Nucleus accumbens (tissue), 56 donors: ENCODE measurements at places on chromosomes 7 and 10.

DNA sequence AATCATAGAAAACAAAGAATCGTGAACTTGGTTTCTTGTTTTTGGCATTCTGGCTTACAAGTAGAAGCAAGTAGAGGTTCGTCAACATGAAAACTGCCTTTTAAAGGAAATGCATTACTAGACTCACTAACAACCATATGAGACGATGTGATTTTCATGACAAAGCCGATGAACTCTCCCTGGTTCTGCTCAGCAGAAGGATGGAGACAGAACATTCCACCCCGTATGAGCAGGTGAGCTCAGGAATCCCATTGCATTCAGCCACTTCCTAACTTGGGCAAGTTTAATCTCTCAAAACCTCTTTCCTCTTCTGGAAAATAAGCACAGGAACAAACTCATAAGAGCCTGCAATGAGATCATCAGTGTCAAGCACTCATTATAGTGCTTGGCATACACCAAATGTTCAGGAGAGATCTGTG, 57.4 kb upstream of the SVIL start:
- no peak for DNase-seq

DNA sequence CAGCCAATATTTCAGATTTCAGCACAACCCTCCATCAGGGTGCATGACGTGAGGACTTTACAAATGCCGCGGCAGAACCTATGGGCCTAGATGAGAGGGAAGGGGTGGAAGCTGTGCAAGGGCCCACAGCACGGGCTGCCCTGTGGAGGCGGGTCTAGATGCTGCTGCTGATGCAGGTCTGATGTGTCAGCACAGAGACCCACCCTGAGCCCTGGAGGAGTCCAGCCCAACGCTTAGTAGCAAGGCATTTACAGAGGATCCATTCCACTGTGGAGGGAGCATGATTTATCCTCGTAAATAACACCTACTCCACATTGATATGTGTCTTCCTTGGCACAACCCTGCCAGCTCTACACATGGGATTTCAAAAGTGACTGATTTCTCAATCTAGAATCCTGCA, 48.5 kb downstream of the MYL10 start:
- no peak for DNase-seq

- DNase-seq = no peak
Observed at GRCh38 chr7:127911968-127912511, 119.2 kb downstream of the LRRC4 start.

DNA sequence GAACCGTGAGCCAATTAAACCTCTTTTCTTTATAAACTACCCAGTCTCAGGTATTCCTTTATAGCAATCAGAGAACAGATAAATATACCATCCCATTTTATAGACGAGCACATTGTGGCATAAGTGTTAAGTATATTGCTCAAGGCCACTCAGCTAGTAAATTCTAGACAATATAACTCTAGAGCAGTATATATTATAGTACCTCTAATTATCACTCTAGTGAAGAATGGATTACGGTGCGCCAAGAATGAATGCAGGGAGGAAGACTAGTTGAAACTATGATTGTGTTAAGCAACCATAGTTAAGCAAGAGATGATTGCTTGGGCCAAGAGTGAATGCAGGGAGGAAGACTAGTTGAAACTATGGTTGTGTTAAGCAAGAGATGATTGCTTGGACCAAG, 60.9 kb downstream of the BRAF start:
- DNase-seq = no peak

- DNase-seq = no peak
Observed at GRCh38 chr7:91570560-91570959, 306.3 kb downstream of the FZD1 start.

DNA sequence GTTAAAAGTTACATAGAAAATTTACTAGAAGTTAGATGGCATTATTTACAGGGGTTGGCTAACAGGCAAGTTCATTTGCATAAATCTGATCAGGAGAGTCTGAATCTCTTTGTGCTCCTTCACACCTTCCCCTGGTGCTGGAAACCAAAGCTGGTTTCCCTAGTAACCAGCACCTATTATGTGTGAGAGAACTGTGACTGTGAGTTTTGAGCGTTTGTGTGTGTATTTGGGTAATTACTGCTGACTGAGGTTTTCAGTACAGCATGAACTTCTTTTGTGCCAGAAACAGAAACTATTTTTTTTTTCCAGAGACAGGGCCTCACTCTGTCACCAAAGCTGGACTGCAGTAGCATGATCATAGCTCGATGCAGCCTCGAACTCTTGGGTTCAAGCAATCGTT, 10.3 kb upstream of the IFIT1B start:
- no peak for DNase-seq

DNA sequence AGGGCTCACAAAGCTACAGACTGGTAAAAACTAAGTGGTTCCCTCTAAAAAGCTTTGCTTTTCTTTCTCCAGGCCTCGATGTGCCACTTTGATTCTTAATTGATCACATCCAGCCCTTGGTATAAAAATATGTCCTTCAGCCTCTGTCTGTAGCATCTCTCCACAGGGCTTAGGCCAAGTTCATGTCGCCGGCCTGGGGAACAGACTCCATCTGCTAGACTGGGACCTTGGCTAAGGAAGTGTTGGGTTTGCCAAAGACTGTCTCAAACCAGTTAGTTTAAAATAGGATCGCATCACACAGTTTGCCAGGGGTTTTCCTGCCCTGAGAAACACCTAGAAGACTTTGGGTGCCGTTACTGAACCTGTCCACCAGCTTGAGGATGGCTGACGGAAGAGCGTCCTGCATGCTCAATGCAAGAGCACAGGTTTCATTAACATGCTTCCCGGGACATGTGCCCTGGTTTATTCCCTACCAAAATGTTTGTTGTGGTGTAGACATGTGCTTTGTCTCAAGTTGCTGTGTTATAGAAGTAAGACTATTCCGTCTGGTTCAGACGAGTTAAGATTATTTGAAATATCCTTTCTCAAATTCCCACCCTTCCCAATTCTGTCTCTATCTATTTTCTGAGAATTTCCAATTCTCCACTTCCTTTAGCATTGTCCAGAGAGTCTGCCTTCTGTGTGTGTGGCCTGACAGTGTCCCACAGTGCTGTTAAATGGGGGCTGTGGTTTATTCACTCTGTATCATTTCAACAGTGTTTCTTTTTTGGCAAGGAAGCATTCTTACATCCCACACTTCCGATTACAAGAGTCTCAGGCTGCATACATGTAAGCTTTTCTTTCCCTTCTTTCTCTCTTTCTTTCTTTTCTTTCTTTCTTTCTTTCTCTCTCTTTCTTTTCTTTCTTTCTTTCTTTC, 334.7 kb downstream of the INHBA start:
- DNase-seq = no peak

DNA sequence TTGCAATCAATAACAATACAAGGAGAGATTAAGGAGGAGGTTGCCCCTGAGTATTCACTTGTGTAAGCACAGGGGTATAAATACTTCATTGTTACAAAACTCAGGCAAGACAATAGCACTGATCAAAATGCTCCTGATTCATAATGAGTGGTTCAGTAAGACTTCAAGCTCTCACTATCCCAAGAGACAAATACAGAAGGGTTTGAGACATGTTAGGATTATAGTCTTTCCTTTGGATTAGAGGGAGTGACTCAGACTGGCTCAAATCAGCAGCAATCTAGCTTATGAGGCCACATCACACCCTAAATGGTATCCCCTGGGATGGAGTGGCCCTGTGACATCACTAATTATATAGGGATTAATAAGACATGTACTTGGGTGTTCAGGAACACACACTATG, 167.2 kb upstream of the HGF start:
- DNase-seq = no peak

DNA sequence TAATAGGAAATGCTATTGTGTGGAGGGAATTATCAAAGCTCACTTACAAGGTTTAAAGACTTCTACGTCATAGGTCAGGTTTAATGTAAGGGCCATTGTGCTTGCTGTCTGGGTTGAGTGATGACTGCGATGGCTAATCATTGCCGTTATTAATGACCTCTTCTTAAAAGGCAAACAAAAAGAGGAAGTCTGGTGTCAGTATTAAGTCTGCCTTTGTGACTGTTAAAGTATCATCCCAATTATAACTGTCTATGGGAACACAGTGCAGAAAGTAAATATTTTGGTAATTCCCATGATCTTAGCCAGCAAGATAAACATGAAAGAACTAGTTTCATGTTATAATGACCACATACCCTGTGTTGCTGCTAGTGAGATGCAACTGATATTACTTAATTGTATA, 382.4 kb downstream of the BBS9 start:
- no peak for DNase-seq

DNA sequence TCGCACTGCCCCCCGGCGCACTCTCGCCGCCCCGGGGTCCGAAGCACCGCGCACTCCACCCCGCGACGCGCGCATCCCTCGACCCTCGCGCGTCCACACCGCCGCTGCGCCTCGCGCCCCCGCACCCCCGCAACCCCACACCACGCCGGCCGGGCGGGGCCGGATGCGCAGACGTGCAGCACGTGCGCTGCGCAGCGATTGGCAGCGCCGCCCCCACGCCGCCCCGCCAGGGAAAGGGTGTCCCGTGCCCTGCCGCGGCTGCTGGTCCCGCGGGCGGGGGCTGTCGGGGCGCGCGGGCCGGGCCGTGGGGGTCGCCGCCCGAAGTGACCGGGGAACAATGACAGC, 53.7 kb upstream of the KDM7A start:
- DNase-seq = no peak

DNA sequence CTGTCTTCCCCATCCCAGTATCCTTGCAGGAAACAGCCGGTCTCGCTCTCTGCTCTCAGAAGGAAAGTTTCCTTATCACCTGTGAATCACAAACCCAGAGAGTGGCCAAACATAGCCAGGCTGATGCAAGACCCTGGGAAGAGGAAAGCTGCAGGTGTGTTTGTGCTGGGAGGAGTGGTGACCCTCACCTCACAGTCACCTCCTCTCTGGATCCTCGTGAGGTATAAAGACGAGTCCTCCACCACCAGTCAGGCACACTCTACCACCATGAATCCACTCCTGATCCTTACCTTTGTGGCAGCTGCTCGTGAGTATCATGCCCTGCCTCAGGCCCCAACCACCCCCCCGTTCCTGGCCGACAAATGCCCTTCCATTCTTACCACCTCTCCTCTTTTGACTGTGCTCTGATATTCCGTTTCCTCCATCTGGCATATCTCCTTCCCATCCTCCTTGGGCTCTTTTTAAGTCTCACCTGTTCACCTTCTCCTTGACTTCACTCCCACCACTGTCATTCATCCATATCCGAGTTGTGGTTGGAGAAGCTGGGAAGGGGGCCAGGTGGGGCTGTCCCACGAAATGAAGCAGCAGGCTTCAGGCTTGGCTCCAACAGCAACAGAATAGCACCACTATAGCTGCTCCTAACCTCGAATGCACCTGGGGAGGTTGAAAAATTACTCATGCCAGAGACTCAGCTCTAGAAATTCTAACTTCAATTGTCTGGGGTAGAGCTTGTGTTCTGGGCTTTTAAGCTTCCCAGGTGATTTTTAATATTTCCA, at the start of gene PRSS1:
Gene PRSS1, plus strand, starts transcription at position 255 of the 776 bp plus-strand sequence. Its CDS starts 13 bp downstream, at position 268.
- no peak for DNase-seq

DNA sequence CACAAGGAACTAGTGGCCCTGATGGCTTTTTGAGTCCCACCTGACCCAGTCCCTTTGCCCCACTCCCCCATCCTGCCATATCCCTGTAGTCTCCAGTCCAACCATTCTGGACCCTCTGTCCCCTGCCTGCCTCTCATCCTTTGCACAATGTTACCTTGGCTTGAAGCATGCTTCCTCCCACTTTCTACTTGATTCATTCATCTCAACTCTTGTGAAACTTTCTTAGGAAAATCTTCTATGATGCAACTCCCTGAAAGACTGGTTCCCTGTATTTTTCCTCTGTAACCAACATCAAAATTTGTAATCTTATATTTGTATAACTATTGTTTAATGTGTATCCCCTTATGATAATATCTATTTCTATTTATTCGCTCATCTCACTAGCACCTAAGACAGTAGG, 151.5 kb downstream of the LRRTM3 start:
- DNase-seq = no peak

GRCh38 chr7:17033245-17033644, 151.5 kb upstream of the AGR3 start:
- DNase-seq = no peak

GRCh38 chr7:24574386-24574785, 1.1 kb downstream of the PALS2 start:
- DNase-seq = no peak

DNA sequence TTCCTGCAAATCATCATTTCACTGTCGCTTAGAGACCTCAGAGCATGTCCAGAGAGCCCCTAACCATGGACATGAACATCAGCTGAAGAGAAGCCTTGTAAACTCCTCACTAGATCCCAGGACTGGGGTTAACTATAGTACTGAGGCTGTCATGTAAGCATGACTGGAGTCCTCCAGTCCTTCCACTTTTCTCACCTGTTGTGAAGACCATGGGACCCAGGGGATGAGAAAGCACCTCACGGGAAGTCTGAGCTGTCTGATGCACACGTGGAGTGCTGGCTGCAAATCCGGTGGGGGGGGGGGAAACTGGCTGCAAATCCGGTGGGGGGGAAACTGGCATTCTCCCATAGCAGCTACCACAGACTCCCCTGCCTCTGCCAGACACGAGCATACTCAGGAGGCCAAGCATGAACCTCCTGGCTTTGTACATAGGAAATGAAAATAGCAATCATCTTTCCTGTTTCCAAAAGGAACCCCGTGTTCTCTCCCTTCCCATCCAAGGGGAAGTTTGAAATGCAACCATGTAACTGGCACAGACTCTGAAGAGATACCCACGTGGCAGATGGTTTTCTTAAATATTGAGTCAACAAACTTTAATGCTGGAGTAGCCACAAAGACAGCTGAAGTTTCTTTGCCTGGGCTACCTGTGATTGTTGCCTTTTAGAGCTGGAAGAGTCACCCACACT, 261.4 kb downstream of the ZMYND11 start:
- DNase-seq = no peak

- no peak for DNase-seq
Observed at GRCh38 chr10:30985512-30985911, 46.2 kb downstream of the ZNF438 start.

DNA sequence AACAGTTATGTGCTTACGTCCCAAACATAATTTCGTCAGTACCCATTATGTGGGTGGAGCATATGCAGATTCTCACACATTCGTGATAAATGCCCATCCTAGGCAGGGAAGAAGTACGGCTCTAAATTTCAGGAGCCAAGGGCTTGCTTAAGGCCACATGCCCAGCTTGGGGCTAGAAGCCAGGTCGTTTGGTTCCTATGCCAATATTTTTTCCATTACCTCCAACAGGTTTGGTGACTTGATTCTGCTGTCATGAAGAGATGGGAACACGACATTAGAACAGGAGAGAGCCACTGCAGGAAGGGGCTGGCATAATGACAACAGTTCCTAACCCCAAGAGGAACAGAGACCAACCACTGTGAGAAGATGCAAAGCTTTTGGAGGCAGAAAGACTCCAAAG, 85.1 kb downstream of the HIPK2 start:
- no peak for DNase-seq
